Esophagus muscularis mucosa (tissue), 4 donors: ENCODE measurements at places on chromosomes 2 and 18. TPM values are rescaled to one million over a fixed set of nuclear protein-coding genes. Genes with fewer than 3 reads are reported as not detected.

DNA sequence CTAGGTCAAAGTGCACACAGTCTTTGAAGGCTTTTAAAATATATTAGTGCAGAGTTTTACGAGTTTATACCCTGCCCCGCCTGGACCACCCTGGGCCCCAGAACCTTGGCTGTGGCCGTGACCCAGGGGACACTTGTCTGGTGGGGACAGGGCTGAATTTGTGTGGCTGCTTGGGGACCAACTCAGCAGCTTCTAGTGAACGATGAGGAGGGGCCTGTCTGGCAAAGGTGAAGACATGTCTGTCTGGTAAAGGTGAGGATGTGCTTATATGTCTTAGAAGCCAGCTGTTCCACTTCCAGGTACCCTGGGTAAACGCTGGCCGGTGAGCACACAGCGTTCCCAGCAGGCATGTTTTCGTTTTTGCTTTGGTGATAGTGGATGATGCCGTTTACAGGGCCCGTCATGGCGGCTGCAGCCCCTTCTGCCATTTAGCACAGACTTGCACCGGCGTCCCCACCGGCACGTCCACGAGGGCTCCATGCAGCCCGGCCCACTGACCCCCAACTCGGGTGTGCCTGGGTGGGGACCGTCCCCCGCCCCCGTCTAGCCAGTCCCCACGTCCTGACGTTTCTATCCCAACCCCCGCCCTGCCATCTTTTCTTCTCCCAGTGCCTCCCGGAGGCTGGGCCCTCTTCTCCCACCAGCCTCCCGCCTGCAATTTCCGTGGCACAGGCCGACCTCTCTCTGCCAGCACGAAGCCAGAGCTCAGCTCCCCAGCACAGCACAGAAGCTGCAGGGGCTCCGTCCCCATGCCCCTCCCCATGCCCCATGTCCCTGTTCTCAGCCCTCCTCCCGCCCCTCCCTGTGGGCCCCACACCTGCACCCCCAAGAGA, 67.8 kb downstream of the SLC66A2 start:
- no peaks in the 10 kb centered on the region for H3K36me3 ChIP-seq
- no peak overlapping the region for H3K4me3 ChIP-seq
- no peaks in the 10 kb centered on the region for H3K4me1 ChIP-seq

Gene ALS2
- total RNA-seq, result 14.7 TPM

DNA sequence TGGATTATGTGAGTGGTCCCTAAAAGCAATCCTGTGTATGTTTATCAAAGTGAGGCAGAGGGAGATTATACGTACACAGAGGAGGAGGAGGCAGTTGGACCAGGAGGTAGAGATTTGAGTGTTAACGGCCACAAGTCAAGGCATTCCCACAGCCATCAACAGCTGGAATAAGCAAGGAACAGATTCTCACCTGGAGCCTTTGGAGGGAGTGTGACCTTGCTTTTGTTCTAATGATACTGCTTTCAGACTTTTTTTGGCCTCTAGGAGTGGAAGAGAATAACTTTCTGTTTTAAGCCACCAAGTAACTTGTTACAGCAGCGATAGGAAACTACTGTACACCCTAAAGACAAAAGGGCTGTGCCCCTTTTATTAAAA, 18.1 kb downstream of the LCLAT1 start:
- no peaks in the 10 kb centered on the region for H3K27me3 ChIP-seq
- H3K4me1 ChIP-seq, result peaks cover 12% of the 10 kb centered on the region
- H3K4me3 ChIP-seq, result no peak overlapping the region
- H3K27ac ChIP-seq, result peak overlapping the region; percentile 36

DNA sequence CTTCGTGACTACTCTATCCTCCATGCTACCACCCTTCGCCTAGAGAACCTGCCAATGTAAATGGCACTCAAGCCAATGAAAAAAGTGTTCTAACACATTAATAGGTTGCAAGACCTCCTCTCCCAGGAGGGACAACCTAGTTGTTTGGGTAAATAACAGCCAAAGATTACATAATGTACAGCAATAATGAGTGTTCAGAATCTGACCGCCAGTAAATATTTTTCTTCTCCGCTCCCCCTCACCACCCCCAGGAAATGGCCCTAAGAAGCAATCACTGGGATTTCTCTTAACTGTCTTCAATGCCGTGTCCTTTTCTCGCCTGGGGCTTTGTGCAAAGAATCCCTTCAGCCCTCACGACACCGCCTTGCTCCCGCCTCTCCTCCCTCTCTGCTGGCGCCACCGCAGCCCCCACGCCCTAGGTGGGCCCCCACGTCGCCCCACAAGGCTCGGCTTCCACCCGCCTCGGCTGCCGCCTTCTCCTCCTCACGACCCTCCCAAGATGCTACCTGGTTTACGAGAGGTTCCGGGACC, 458 bp downstream of the HYCC2 start:
- H3K36me3 ChIP-seq, result no peaks in the 10 kb centered on the region
- peaks cover 77% of the 10 kb centered on the region for H3K4me1 ChIP-seq
- H3K27ac ChIP-seq, result peak overlapping the region; percentile 87
- no peaks in the 10 kb centered on the region for H3K27me3 ChIP-seq

DNA sequence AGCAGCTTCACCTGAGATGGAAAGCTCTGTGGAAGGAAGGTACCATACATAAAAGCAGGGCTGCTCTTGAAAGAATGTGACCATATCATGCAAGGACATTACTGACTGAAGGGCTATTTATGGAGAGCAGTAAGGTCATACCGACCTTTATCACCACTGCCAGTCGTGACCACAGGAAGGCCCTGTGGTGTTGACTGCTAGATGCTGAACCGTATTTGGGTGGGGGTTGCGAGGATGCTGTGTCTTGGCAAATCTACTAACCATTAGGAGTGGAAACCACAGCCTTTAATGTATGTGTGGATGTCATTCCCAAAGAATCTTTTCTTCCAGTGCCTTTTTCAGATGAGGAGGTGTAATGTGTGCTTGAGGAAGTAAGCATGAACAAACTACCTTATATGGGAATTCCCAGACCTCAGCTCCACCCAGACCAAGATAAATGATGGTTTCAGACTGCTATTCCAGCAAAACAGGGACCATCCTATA, 60.8 kb downstream of the LIMS1 start:
- peak overlapping the region; percentile 61 for H3K27ac ChIP-seq
- H3K4me3 ChIP-seq, result no peak overlapping the region
- DNase-seq, result no peak
- H3K36me3 ChIP-seq, result no peaks in the 10 kb centered on the region
- peaks cover 80% of the 10 kb centered on the region for H3K4me1 ChIP-seq
